ENCODE measurements at places on chromosomes 13 and 19. TPM values are rescaled to one million over a fixed set of nuclear protein-coding genes. Genes with fewer than 3 reads are reported as not detected.

Gene AMH
- total RNA-seq: not detected

Gene ZNF761
- 29.4 TPM for total RNA-seq

Gene PALM
- total RNA-seq: 23.6 TPM

Gene FCHO1
- total RNA-seq: 1.4 TPM

Gene TUBB4A
- total RNA-seq: 2.5 TPM

Gene IZUMO2
- total RNA-seq: not detected

Gene ASF1B
- 6.7 TPM for total RNA-seq

Gene ONECUT3
- not detected for total RNA-seq

Gene DDX39A
- total RNA-seq: 24.0 TPM

Gene ZNF28
- total RNA-seq: 33.5 TPM

Gene RGL3
- total RNA-seq: 2.5 TPM

Gene RFPL4AL1
- total RNA-seq: not detected

Gene PSG11
- not detected for total RNA-seq

Gene CEACAM7
- total RNA-seq: not detected

Gene FAM216B
- not detected for total RNA-seq

Gene MYO16
- total RNA-seq: 5.8 TPM

Gene PBX4
- total RNA-seq: 3.9 TPM

Gene UBE2L5
- 0.21 TPM for total RNA-seq

Gene ZNF77
- 6.8 TPM for total RNA-seq

Gene MIA
- 2.9 TPM for total RNA-seq

Gene HSD17B14
- 3.4 TPM for total RNA-seq

Gene KLF2
- 14.2 TPM for total RNA-seq

Gene CD37
- total RNA-seq: 6.5 TPM

Gene PINLYP
- total RNA-seq: 11.4 TPM

Gene PSG7
- not detected for total RNA-seq

Gene PROZ
- not detected for total RNA-seq

Data from urinary bladder (tissue), 4 donors.